ENCODE measurements at places on chromosomes 16 and 17.

GRCh38 chr17:37576281-37576680, 32.9 kb downstream of the SYNRG start:
- H3K27ac ChIP-seq = no peak overlapping the region
- no peaks in the 10 kb centered on the region for H3K4me1 ChIP-seq
- H3K27me3 ChIP-seq = no peaks in the 10 kb centered on the region
- no peak for DNase-seq
- no peak overlapping the region for H3K4me3 ChIP-seq

GRCh38 chr16:53821957-53822625, 118.1 kb downstream of the FTO start:
- peaks cover 5% of the 10 kb centered on the region for H3K36me3 ChIP-seq
- no peaks in the 10 kb centered on the region for H3K27me3 ChIP-seq
- no peak overlapping the region for H3K4me3 ChIP-seq

GRCh38 chr16:73199214-73199613, 151.3 kb upstream of the ZFHX3 start:
- no peak overlapping the region for H3K27ac ChIP-seq
- peaks cover 6% of the 10 kb centered on the region for H3K27me3 ChIP-seq
- no peak overlapping the region for H3K4me3 ChIP-seq
- H3K36me3 ChIP-seq = no peaks in the 10 kb centered on the region
- no peak for DNase-seq

- peak overlapping the region; percentile 48 for H3K27ac ChIP-seq
- no peak for DNase-seq
- H3K27me3 ChIP-seq = peaks cover 3% of the 10 kb centered on the region
- H3K4me3 ChIP-seq = peak overlapping the region; percentile 61
- peaks cover 26% of the 10 kb centered on the region for H3K4me1 ChIP-seq
Observed at GRCh38 chr17:29289852-29290251, 4.1 kb downstream of the NUFIP2 start.

DNA sequence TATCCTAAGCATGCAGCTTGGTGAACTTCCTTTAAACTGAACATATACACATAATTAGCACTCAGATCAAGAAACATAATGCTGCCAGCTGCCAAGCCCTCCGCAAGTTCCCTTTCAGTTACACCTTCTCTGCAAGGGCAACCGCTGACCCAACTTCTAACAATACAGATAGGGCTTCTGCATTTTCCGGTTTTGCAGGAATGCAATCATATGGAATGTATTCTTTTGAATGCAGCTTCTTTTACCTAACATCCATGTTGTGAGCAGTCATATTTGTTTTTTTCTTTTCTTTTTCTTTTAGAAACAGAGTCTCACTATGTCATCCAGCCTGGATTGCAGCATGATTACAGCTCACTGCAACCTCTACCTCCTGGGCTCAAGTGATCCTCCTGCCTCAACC, 110.7 kb downstream of the GSG1L start:
- H3K27me3 ChIP-seq = peaks cover 18% of the 10 kb centered on the region
- H3K36me3 ChIP-seq = no peaks in the 10 kb centered on the region
- DNase-seq = no peak
- H3K27ac ChIP-seq = peak overlapping the region; percentile 28

GRCh38 chr16:87828907-87829621, 40.2 kb downstream of the SLC7A5 start:
- H3K4me1 ChIP-seq = no peaks in the 10 kb centered on the region
- DNase-seq = no peak
- no peaks in the 10 kb centered on the region for H3K36me3 ChIP-seq
- H3K27ac ChIP-seq = no peak overlapping the region

DNA sequence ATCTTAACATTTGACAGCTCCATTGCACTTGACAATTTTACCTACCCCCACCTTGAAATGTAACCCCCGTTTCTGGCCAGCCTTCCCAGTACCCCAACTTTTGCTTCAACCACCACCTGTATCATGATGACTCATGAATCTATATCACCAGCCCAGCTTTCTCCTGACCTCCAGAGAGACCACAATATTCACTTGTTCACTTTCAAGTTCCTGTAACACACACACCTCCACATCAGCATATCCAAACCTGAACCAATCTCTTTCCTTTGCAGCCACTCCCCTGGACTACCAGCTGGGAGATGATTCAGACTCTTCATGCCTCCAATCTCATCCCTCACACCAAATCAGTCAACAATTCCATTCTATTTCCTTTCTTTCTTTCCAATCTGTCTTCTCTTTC, 8.0 kb downstream of the SMG6 start:
- H3K4me3 ChIP-seq = no peak overlapping the region
- H3K27me3 ChIP-seq = no peaks in the 10 kb centered on the region

GRCh38 chr17:39576187-39576586, 31.5 kb downstream of the NEUROD2 start:
- DNase-seq = no peak
- H3K27me3 ChIP-seq = peaks cover 34% of the 10 kb centered on the region
- peaks cover 8% of the 10 kb centered on the region for H3K36me3 ChIP-seq
- H3K4me1 ChIP-seq = peaks cover 25% of the 10 kb centered on the region
- H3K27ac ChIP-seq = no peak overlapping the region

- no peak overlapping the region for H3K27ac ChIP-seq
- H3K4me3 ChIP-seq = no peak overlapping the region
- H3K27me3 ChIP-seq = peaks cover 4% of the 10 kb centered on the region
- H3K36me3 ChIP-seq = no peaks in the 10 kb centered on the region
Observed at GRCh38 chr17:55648086-55648485, 74.6 kb downstream of the TMEM100 start.

DNA sequence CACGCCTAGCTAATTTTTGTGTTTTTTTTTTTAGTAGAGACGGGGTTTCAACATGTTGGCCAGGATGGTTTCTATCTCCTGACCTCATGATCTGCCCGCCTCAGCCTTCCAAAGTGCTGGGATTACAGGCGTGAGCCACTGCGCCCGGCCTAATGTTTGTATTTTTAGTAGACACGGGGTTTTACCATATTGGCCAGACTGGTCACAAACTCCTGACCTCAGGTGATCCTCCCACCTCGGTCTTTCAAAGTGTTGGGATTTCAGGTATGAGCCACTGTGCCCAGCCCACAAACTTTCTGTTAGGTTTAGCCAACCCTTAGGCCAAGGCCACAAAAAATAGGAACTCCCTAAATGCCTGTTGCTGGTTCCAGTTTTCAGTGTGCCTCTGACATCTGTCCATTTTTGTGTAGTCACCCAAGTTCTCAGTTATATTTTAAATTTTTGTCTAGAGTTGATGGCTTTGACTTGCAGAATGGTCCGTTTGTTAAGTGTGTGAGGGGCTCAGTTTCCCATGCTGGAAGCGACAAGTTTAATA, 12.7 kb downstream of the CCL16 start:
- no peaks in the 10 kb centered on the region for H3K36me3 ChIP-seq
- H3K27ac ChIP-seq = no peak overlapping the region
- peaks cover 9% of the 10 kb centered on the region for H3K4me1 ChIP-seq

DNA sequence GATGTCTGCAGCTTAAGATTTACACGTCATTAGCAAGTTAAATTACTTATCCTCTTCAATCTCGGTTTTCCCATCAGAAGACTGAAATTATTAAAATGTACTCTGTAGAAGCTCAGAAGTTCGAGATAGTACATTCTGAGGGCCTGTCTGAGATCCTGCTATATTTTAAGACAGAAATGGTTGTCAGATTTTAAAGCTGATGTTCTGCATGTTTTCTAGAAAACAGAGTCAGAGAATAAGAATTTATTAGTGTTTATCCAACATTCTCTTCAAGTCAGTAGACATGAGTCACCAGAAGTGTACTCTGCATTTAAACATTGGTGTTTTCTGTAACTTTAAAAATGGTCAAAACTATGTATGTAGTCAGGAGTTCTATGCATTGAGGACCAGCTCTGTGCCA, 155.2 kb upstream of the MYOCD start:
- no peak for DNase-seq
- H3K4me1 ChIP-seq = no peaks in the 10 kb centered on the region
- H3K4me3 ChIP-seq = no peak overlapping the region
- no peaks in the 10 kb centered on the region for H3K27me3 ChIP-seq

- no peak overlapping the region for H3K27ac ChIP-seq
- H3K4me3 ChIP-seq = no peak overlapping the region
- H3K4me1 ChIP-seq = peaks cover 13% of the 10 kb centered on the region
Observed at GRCh38 chr17:42281571-42282096, 5.4 kb upstream of the STAT5B start.
